ENCODE measurements at places on chromosomes 1 and 21.

- no peak for DNase-seq
These were observed 3.5 kb downstream of the GNAT2 start for GRCh38 chr1:109615879-109616278.

DNA sequence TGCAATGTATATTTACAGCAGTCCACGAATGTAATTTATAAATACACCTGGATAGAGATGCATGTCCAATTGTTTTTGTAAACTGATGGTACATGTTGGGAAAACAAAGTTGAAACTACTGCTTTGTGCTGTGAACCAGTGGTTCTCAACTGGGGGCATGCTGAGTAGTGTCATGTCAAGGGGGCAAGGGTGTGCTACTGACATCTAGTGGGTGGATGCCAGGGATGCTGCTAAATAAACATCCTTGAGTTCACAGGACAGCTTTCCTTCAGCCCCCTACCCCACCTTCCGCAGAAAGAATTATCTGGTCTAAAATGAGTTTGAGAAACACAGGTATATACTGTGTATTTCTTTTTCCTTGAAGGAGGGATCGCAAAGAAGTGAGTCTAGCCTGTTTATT is 95.9 kb downstream of the RASAL2 start:
- no peak for DNase-seq

DNA sequence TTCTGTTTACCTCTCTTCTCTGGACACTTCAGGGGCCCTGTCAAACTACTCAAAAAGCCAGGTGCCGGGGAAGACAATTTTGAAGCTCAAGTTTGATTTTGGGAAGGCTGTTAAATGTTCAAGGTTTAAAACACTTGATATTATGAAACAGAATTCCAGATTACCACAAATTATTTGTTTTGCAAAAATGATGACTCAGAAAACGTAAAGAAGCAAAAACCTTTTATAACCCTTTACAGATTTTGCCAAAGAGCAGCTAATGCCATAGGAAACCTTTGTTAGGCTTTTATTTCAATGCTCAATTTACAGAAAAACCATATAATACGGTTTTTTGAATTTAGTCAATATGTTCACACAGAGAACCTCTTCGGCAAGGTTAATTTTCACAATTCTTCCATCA is 593.4 kb upstream of the ZP4 start:
- no peak for DNase-seq

GRCh38 chr1:25174730-25175612 is 57.3 kb downstream of the SYF2 start:
- no peak for DNase-seq

DNA sequence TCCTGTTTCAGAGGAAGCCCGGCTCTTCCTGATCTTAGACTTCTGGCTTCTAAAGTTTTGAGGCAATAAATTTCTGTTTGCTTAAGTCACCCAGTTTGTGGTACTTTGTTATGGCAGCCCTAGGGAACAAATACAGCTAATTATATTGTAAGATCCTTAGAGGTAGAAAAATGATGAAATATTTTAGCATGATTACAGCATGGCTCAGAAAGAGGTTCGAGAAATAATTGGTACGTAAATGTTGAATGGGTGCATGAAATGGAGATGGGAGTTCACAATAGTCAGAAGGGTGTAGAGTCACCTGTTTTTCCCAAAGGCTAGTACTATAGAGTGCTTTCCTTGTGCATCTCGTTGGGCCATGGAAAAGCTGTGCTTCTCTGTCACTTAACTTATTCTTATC is 123.5 kb downstream of the RUNX1 start:
- no peak for DNase-seq

- DNase-seq: no peak
These were observed 100.9 kb downstream of the TSEN15 start for GRCh38 chr1:184152434-184152898.

GRCh38 chr1:178931858-178932551 is 61.1 kb upstream of the ANGPTL1 start:
- no peak for DNase-seq

- no peak for DNase-seq
These were observed 13.9 kb upstream of the RHOU start for GRCh38 chr1:228721407-228721806.

- no peak for DNase-seq
These were observed 2.7 kb upstream of the MIS18A start for GRCh38 chr21:32281531-32281930.

DNA sequence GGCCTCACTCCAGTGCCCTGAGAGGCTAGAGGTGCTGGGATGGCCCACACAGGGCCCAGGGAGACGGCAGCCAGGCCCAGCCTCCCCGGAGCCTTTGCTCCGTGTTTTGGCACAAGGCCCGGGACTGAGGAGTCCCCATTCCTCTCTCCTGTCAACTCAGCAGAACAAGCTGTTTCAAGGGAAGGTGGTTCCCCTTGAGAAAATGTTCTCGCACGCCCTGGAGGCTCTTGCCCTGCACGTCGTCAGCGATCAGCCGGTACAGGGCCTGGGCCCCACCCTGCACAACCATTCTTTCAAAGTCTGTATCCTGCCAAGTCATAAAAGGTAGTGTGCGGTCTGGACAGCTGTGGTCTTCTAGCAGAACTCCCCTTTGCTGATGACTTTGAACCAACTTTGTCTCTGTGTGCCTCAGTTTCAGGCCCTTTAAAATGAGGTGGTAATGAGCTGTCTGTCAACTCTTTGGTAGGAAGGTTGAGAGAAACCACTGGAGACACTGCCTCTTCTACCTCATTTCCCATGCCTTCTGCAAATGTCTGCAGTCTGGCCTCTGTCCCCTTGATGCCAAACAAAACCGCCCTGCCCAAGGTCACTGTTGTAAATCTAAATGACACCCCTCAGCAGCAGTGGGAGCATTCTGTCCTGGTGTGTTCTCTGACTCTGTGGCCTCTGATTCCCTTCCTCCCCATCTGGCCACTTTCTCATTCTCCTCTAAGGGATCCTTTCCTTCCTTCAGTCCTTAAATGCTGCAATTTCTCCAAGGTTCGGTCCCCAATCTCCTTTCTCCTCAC is 138.6 kb upstream of the JUN start:
- no peak for DNase-seq

DNA sequence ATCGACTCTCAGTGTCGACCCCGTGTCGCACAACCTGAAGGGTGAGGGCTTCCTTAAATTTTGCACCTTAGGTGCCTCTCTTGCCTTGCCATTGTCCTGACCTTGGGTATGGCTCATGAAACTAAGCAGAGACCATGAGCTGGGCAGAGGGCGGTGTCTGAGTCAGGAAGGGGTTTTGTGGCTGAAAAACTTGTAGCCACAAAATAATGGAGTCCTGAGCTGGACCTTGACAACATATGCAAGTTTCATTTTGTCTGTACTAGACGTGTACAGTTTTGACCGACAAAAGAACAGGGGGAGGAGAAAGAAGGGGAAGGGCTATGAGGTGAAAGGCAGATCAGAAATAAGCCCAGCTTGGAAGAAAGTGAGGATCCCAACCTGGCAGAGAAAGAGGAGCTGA is 8.3 kb upstream of the RUNX1 start:
- no peak for DNase-seq

DNA sequence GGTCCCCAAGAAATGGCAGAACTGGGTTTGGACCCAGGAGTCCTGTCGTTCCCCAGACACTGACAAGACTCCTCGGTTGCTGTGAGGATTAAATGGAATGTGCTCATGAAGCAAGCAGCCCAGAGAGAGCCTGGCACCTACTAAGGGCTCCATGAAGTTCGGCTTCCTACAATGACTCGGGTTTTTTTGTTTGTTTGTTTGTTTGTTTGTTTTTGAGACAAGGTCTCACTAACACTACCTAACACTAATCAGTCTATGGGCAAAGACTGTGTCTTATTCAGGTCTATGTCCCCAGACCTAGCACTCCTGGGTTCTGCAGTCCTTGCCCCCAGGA is 3.4 kb upstream of the LACTBL1 start:
- no peak for DNase-seq

DNA sequence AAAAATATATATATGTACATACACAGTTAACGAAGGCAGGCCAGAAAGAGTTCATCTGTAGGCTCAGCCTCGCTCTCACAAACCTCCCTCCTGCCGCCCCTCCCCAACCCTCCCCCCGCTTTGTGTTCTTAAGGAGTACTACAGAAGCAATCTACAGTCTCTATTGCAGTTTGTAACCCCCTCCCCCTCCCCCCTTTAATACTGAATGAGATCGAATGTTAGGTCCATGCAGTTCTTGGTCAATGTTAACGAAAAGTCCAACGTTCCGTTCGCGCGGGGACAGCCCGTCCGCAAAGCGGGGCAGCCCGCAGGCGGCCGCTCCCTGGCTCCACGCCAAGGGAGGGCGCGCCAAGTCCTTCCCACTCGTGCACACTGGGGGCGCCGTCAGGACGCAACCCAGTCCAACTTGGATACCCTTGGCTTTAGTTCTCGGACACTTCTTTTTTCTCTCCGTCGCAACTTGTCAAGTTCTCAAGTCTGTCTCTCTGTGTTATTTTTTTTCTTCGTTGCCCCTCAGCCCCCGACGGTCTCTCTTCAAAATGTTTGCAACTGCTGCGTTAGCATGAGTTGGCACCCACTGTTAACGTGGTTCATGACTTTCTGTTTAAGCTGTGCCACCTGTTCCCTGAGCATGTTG is 2.2 kb downstream of the JUN start:
- peak; percentile 8 for DNase-seq

GRCh38 chr1:21260405-21261125 is 29.7 kb downstream of the ECE1 start:
- no peak for DNase-seq

- no peak for DNase-seq
These were observed 84.7 kb downstream of the NOTCH2 start for GRCh38 chr1:119984771-119985170.

- DNase-seq: no peak
These were observed 370.3 kb upstream of the ADGRL2 start for GRCh38 chr1:81430236-81430938.

DNA sequence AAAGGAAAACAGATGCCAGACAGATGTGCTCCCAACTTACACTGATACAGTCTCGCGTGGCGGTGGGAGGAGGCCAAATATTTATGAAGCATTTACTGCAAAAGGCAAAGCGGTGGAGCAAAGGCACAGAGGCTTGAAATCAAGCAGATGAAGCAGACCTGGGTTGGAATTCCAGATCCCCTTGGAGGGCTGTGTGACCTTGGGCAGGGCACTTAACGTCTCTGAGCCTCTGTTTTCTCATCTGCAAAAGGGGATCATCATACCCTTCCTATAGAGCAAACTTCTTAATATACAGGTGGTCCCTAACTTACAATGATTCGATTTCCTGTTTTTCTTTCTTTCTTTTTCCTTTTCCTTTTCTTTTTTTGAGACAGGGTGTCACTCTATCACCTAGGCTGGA is 54.1 kb downstream of the IGSF21 start:
- DNase-seq: no peak

- no peak for DNase-seq
These were observed 175.9 kb downstream of the PAPPA2 start for GRCh38 chr1:176638713-176639526.

DNA sequence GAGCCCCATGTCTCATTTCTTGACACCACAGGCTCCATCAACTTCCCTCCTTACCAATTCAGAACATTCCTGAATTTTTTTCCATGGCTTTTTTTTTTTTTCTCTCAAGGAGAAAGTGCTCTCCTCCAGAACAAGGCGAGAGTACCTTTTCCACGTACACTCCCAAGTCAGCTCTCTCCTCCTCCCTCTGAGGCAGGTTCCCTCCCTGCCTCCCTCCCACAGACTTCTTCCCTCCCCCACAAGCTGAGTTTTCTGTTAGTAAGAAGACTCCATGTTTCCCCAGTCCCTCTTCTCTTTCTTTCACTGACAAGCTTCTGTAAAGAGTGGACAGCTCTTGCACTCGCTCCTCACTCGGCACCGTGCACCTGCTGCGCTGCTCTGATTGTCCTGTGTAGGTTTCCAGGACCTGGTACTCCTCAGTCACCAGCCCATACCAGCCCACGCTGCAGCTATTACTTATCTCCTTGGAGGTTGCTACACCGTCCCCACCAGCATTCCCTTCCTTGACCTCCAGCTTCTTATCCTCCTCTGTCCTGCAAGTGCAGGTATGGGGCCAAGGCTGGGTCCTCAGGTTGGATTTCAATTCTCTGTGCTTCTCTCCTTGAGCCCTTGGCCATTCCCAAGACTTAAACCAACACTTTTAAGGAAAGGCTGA is 3.8 kb downstream of the TRAF5 start:
- DNase-seq: no peak

- peak; percentile 72 for DNase-seq
These were observed at the start of gene GSTM4 for GRCh38 chr1:109655615-109656519. TSS of gene GSTM4 (plus strand) at chr1:109656099. CDS start at chr1:109656390, 291 bp downstream.

- DNase-seq: no peak
These were observed 19.8 kb upstream of the COX20 start for GRCh38 chr1:244815600-244816099.

DNA sequence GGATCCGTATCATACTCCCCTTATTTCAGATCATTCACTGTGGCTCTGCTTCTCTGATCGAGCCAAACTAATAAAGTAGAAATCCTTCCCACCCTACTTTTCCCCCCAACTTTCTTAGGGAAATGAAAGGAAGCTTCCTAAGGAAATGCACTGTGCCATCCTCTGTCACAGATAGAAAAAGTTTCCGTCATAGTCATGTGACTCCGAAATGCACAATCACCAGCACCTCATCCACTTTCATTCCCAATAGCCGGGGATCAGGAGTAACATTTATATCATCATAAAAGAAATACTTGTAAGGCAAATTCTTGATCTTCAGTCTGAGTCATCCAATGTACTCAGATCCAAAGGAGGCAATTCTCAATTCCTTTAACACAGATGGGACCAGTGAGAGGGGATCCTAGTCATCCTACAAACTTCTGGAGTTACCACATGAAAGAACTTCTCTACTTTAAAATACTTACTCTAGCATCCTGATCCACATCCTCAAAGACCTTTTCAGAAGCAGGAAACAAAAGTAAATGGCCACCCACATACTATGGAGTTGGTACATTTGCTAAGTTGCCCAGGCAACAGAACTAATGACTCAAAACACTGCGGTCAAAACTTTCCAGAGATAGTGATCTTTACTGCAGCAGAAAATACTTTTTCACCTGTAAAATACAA is 97.8 kb upstream of the ZC3H11B start:
- no peak for DNase-seq

- no peak for DNase-seq
These were observed 225.3 kb downstream of the SPATA17 start for GRCh38 chr1:217856342-217857034.

DNA sequence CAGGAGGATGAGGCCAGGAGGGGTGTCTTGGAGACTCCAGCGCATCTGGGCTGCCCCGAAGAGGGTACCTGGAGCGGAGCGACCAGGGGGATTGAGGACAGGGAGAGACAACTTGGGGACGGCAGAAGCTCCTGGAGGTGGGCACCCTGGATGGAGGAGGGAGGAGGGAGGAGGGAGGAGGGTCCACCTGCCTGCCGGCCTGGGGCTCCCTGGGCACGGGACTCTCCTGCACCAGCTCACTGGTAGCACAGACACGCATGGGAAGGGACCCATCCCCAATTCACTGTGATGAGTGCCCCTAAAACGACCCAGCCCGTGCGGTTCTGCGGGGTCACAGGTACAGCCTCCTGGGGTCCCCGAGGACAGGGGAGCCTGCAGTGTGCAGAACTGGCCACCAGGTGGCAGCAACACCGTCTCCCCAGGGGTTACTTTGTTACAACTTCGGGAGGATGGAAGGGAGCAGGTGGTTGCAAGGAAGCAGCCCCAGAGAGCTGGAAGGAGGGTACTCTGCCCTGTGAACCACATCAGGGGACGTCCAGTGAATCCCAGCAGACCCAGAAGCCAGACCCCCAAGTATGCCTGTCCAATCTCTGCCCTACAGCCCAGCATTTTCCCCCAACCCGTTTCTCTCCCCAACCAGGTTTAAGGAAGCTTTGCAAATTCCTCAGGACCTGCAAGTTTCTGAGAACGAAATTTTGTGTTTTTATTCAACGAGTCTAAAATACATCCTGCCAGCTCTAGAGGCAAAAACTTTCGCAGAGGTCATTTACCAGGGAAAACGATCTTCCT is 482.4 kb downstream of the NPHP4 start:
- peak; percentile 48 for DNase-seq

All from stimulated activated CD4-positive, alpha-beta T cell treated with anti-CD3 and anti-CD28 coated beads, Interleukin-12 subunit alpha, Interleukin-12 subunit beta, amount 100 ng/mL, for 24 hours (primary cell).